ENCODE measurements at places on chromosomes 13 and 19. TPM values are rescaled to one million over a fixed set of nuclear protein-coding genes. Genes with fewer than 3 reads are reported as not detected.

GRCh38 chr13:100124265-100124664 lies 35.4 kb downstream of the PCCA start:
- no peak for DNase-seq

- no peak for DNase-seq
These were observed 6.5 kb downstream of the LRRC8E start for GRCh38 chr19:7894612-7895309.

DNA sequence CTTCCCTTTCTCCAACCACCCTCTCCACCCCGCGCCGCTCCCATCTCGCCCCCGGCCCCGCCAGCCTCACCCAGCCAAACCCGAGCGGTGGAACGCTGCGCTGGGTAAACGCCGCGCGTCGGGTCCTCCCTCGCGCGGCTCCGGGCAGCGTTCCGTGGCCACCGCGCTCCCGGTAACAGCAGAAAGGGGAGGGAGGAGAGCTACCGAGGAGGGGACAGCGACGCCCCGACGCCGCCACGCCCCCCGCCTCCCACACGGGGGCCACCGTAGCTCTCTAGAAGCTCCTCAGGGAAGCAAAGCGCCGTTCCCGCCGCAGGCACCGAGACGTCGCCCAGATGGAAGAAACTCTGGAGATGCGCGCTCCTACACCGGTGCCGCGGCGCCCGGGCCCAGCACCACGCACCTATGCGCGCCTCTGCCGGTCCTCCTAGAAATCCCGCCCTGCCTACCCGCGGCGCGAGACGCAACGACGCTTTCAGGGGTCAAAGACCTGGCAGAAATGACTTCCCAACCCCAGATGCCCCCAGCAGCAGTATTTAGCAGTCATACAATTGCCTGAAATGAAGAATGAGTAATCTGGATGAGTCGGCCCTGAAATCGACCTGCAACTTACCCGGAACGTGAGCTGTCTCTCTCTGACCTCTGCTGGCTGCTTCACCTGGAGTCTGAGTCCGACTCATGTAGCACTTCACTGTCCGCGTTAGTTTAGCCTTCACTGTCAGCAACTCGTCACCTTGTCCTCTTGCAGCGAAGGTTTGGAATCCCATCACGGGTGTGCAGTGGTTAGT lies at the start of gene RUBCNL:
TSS of gene RUBCNL (minus strand) at position 189 of the 788 bp plus-strand sequence. CDS start 14,777 bp downstream, outside the sequence.
- no peak for DNase-seq

GRCh38 chr13:39946769-39947168 lies 291.3 kb downstream of the COG6 start:
- DNase-seq = no peak

The ZNF780B gene
- total RNA-seq = 18.5 TPM

DNA sequence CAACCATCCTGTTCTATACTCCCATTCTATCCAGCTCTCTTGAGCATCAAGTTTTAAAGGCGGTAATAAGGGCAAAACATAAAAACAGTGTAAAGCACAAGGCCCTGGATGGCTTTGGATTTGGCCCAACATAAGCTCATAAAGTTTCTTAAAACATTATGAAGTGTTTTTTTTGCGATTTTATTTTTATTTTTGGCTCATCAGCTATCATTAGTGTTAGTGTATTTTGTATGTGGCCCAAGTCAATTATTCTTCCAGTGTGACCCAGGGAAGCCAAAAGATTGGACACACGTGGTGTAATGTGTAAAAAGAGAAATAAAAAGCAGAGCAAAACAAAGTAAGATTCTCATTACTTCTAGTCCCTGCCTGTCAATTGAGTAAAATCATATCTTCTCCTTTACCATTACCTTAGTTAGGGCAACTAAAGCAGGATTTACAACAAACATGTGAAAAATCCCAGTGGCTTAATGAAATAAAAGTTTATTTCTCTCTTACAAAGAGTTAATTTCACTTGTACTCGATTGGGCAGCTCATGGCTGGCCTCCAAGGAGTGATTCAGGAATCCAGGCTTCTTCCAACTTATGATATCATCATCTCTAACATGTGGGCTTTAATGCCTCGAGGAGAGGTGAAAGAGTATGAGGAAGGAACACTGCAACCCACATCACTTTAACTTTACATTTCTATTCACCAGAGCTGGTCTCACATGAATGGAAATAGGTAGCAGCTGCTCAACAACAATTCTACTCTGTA lies 725.2 kb upstream of the SLITRK1 start:
- no peak for DNase-seq

DNA sequence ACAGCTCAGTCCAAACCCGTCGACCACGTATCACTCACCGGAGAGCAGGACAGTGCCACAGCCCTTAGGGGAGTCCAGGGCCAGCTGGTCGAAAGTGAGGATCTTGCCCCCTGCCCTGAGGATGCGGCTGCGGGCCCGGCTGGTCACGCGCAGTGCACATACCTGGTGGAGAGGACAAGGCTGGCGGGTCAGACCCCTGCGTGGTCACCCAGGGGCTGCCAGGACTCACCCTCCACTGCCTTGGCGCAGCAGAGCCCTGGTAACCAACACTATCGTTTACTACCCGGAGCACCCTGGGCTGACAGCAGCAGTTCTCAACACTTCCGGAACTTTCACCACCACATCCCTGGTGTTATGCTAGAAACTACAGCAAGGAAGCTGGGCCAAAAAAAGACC lies 1.2 kb upstream of the FAM83E start:
- no peak for DNase-seq

- no peak for DNase-seq
These were observed 58.3 kb downstream of the MBNL2 start for GRCh38 chr13:97280478-97280877.

The OPA3 gene
- total RNA-seq = 18.0 TPM

GRCh38 chr13:23510979-23511735 lies 59.1 kb upstream of the TNFRSF19 start:
- DNase-seq = no peak

Data from osteocyte (in vitro differentiated cells).